GF-D8 (cell line): ENCODE measurements at places on chromosomes 11 and 22.

GRCh38 chr11:11969380-11970215 is 38.8 kb downstream of the DKK3 start:
- DNase-seq: no peak

DNA sequence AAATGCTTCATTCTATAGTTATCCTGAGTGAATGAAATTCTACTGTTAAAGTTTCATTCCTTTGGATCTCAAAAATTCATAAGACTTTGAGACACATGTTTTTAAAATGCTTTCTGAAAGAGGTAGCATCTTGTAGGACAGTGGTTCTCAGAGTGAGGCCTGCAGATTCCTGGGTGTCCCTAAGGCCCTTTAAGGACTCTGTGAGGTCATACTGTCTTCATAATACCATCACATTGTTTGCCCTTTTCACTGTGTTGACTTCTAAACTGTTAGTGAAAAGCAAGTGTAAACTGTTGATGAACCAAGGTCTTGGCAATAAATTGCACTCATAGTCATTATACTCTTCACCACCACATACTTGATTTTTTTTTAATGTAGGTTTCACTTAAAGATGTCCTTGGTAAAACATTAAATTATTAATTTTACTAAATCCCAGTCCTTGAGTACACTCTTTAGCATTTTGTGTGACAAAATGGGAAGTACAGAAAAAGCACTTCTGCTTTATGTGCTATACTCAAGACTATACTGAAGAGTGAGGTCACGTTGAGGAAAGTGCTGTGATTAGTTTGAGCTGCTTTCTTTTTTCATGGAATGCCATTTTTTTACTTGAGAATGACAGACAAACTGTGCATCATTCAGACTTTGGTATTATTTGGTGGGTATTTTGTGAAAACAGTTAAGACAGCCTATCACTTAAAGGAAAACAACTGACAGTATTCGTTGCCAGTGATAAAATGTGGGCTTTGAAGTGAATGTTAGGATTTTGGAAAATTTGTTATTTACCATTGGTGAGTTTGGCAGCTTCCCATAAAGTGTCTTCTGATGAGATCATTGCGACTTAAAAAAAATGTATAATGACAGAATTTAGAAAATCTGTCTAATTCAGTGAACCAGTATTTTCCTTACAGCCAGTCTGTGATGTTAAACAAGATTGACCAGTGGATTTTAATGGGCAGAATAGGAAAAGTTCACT is 61.1 kb downstream of the SPECC1L start:
- DNase-seq: no peak

DNA sequence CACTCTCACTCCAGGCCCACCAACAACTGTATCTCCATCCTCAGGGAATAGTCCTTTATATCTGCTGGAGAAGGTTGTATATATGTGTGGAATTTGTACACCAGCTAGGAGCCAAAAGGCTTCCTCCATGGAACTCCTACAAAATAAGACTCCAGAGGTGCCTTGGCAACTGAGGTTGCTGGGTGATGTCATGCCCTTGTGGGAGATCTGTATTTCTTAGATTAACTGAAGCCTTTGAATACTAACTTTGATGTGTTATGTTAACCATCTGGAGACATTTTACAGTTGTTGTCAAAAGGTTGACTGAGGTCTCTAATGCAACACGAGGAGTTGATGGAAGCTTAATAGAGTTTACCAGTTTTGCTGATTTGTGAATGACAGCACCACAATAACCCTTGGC is 139.5 kb upstream of the TTC12 start:
- DNase-seq: no peak

GRCh38 chr11:13346470-13346869 is 68.9 kb downstream of the BMAL1 start:
- DNase-seq: no peak

DNA sequence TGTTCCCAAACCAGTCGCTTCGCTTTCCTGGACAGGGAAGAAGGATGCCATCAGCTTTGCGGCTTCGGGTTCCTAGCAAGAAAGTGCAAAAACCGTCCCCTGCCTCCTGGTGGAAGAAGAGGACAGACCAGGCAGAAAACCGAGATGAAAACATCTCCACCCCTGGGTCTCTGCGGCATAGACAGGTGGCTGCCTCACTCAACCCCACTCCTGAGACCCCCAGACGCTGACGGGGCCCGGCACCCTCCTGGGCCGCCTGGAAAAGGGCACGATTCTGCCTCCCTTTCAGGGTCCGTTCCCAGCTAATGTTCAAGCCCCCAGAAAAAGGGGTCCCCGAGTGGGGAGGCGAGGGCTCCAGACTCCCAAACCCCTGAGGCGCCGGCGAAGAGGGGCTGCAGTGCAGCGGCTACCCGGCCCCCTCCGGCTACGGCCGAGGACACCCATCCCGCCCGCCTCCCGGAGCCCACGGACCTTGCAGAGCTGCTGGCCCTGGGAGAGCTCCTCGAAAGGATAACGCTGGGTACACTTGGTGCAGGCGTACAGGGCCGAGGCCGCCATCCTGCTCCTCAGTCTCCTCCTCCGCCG is 569 bp downstream of the FAM76B start:
- DNase-seq: no peak

GRCh38 chr11:1866776-1867175 is 13.9 kb downstream of the LSP1 start:
- DNase-seq: no peak

- DNase-seq: no peak
Measured at GRCh38 chr11:116984186-116984585, 114.0 kb downstream of the SIK3 start.

DNA sequence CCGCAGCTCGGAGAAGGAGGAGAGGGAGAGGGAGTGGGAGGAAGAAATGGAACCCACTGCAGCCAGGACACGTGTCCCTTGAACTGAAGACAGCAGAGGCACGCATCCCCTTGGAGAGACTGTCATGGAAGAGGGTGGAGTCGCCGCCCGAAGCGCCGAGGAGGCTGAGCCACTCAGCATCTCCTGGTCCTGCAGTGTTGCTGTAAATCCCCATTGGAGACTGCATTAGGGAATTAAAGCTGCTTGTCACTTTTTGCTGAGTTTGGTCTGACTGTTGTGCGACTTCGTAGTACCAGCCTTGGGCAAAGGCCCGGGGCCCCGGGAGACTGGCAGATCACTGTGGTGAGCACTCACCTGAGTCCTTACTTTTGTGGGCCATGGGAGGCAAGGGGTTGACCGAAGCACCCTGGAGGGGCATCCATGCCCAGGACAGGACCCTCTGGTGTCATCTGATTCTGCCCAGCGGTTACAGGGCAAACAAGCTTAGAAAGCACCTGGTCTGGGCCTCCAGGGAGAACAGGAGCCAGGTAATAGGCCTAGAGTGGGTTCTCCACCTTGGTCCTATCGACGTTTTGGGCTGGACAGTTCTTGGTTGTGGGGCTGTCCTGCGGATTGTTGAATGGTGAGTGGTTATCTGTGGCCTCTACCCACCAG is 797 bp downstream of the VPREB1 start:
- DNase-seq: no peak

DNA sequence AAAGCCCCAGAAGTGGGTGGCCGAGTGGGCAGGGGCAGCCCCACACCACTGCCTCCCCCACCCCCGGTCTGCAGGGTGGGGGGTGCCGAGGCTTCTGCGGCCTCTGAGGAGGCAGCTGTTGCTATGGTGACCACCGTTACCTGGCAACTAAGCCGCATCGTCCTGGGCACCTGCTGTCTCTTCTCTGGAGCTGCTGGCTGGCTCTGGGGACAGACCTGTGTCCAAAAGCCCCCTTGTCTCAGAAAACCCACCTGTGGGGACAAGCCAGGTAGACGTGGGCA is 79.9 kb upstream of the PRR5 start:
- no peak for DNase-seq

DNA sequence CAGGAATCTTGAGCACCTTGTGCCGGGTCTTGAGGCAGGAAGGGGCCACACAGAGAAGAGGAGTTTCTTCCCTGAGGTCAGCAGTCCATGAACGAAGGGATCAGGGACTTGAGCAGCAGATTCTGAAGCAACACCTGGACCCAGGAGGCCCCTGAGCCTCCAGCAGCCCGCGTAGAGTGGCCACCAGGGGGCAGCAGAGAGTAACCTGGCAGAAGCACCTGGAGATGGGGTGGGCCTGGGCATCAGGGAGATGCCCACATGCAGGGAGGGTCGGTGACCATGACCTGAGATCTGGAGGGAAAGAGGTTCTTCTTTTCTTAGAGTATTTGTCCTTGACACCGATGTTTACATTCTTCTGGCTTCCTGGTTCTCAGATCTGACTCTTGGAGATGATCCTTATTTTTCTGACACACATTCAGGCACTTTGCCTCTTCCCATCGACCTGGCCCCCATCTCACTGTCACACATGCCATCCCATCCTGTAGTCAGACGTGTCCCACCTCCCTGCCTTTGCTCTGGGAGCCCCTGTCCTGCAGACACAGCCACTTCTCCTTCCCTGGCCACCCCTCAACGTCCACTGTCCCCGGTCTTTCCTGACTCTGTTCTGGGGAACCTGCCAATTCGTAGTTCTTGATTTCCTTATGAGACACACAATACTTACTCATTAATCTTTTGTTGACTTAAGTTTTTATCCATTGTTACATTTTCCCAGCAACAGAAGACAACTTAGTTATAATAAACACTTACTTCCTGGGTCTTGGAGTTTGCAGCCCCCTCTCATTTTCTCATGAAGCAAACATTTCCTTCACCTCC is 66.5 kb downstream of the GGTLC2 start:
- DNase-seq: no peak

DNA sequence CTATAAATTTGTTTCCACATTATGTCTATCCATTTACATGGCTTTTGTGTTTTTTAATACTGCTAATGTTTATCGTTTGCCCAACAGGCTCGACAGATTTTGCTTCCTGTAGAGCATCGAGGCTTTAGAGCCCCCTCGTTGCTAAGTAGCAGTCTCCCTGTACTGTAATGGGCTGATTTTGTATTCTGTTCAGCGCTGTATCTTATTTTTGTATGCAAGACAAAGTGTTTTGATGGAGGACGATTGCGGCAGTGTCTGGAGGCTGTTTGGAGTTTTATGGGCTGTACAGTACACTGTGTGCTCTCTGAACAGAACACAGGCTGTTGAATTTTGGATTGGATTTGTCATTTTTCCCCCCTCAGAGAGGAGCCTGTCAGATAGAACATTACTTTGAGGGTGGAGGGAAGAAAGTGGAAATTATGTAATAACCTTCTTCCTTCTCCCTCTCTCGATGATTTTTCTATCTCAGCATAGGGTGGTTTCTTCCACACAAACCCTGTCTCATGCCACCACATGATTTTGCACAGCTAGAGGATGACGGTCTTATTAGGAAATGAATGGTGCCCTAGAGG is 104.4 kb downstream of the ZBTB16 start:
- peak; percentile 87 for DNase-seq

DNA sequence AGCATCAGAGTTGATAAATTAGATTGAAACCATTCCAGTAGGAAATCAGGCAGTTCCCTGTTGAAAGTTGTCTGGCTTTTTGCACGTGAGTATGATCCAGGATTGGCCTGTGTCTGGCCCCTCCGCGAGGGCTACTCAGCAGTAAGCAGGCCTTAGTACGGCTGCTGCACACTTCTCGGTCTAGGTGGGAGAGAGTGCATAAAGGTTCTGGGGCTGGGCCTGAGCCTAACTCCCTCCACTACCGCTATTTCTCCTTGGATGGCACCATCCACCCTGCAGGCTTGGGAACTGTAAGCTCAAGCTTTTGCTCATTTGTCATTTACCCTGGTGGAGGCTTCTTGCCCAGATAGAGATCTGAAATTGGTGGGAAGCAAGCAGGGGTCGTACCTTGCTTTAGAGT is 22.0 kb downstream of the TUB start:
- DNase-seq: no peak

DNA sequence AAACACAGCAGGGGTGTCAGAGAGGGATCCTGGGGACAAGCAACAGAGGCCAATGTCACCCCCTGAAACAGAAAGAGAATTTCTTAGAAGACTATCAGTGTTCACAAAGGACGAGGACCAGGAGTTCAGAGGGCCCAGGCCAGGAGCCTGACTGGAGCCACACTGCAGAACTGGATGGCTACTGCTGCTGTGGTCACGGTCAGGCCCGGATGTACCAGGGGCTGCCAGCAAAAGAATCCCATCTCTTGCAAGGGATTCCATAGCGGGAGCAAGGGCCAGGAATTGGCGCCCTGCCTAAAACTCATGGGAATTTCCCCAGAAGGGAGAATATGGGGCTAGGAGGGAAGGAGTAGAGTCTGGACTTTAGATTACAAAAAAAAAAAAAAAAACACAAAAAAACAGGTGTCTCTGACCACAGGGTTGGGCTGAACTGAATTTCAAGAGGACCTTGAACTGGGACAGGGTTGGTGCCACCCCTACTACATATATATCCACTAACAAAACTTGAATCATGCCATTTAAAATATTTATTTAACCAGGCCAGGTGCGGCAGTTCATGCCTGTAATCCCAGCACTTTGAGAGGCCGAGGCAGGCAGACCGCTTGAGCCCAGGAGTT is 15.7 kb upstream of the KCTD14 start:
- no peak for DNase-seq

GRCh38 chr11:129396454-129396853 is 20.8 kb downstream of the BARX2 start:
- DNase-seq: no peak

GRCh38 chr11:123082977-123083376 is 21.0 kb upstream of the HSPA8 start:
- DNase-seq: no peak

DNA sequence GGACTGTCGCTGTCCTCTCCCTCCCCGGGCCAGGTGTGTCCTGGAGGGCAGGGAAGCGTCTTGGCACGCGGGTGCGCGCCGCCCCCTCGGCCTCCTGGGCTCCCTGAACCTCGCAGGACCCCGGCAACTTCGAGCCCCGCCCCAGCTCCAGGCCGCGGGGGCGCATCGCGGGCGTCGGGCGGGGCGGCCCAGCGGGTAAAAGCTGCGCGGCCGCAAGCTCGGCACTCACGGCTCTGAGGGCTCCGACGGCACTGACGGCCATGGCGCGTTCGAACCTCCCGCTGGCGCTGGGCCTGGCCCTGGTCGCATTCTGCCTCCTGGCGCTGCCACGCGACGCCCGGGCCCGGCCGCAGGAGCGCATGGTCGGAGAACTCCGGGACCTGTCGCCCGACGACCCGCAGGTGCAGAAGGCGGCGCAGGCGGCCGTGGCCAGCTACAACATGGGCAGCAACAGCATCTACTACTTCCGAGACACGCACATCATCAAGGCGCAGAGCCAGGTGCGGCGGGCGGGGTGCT is at the start of gene CST6:
CST6 (plus strand) TSS at position 224 of the 519 bp plus-strand sequence; CDS start at position 261, 37 bp downstream.
- no peak for DNase-seq

GRCh38 chr11:111596319-111596718 is 5.9 kb upstream of the SIK2 start:
- no peak for DNase-seq
